ENCODE measurements at places on chromosomes 13 and 19.

DNA sequence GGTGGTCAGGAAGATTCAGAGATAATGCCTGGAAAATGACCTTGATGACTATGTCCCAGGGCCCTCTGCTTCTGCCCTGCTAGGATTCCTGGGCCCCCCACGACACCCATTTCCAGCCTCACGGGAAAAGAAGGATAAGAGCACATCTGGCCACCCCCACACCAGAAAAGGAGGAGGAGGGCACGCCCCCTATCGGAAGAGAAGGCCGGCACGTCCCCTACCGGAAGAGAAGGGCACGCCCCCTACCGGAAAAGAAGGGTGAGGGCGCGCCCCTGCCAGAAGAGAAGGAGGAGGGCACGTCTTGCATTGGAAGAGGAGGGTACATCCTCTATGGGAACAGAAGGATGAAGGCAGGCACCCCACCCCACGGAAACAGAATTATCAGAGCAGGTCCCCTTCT is 84.3 kb downstream of the IER2 start:
- DNase-seq, result peak; percentile 24

GRCh38 chr13:105541565-105541964 is 993.9 kb downstream of the EFNB2 start:
- no peak for DNase-seq

DNA sequence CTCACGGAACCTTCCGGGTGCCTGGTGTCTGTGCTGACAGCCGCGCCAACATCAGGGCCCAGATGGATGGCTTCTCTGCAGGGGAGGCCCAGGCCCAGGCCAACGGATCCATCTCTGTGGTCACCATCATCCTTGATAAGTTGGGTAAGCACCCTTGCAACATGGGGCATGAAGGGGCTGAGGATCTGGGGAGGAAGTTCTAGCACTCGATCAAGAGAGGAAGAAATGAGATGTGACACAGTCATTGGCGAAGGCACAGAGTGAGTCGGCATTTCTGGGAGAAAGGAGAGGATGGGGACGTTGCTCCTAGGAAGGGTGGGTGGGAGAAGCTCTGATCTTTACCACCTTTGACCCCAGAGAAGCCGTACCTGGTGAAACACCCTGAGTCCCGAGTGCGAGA is 4.4 kb downstream of the CILP2 start:
- no peak for DNase-seq

DNA sequence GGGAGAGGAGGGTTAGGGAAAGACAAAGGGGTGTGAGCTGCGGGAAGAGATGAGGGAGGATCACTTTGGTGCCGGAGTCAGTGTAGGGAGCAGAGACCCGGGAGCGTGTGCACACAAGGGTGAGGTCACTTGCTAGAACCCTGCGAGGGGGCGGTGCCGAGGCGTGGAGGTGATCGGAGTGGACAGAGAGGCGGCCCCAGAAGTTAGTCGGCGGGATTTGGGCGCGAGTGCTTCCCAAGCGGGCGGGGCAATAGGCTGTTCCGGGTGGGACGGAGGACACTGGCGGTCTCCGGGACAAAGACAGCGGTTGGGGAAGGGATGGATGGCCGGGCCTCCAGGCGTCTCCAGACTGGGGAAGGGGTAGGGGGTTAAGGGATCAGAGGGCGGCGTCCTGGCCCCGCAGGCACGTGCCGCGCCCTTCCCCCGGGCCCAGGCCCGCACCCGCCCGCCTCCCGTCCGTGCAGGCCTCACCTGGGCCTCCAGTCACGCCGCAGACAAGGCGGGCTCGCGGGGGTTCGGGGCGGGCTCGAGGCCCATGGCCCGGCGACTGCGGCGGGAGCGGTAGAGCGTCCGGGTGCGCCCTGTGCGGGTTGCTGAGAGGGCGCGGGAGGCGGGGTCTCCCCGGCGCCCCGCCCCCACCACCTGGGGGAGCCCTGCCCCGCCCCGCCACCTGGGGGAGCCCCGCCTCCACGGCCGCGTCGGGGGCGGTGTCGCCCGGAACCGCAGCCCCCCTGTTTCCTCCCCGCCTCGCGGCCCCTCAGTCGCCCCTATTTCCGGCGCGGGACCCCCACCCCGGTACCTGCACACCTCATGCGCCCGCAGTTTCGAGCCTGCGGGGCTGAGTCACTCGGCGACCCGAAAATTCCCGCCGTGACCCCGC is at the start of gene LPAR2:
LPAR2 (minus strand) TSS at position 600 of the 880 bp plus-strand sequence. CDS start 945 bp downstream, outside the sequence.
- no peak for DNase-seq

GRCh38 chr13:100506154-100506553 is 82.4 kb downstream of the GGACT start:
- no peak for DNase-seq

DNA sequence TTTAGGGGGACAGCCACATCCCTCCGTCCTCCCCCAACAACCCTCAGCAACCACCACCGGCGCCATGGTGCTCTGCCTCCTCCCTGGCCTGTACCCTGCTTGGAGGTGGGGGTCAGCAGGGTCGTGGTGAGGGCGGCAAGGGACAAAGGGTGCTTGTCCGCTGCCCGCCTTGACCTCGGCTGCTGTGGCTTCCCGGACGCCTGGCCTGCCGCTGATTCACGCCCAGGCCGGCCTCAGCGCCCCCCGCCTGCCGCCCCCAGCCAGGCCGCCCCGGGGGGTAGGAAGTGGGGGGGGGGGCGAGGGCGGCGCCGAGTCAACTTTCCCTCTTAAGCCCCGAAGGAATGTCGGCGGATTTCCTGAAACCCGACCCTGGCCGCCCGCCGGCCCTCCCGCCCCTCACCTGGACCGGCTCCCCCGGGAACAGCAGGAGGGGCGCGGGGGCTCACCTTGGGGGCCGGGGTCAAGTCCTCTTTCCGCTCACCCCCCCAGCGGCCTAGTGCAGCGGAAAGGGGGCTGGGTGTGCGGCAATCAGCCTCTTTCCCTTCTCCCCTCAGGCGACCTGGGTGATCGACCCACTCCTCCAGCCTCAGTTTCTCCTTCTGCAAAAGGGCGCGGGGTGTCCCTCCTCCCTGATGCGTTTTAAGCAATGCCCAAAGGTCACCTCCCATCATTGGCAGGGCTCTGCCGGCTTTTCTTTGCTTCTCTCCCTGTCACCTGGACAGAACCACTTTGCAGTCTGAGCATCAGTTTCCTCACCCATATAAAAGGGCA is 1.9 kb upstream of the TMEM59L start:
- DNase-seq, result no peak

DNA sequence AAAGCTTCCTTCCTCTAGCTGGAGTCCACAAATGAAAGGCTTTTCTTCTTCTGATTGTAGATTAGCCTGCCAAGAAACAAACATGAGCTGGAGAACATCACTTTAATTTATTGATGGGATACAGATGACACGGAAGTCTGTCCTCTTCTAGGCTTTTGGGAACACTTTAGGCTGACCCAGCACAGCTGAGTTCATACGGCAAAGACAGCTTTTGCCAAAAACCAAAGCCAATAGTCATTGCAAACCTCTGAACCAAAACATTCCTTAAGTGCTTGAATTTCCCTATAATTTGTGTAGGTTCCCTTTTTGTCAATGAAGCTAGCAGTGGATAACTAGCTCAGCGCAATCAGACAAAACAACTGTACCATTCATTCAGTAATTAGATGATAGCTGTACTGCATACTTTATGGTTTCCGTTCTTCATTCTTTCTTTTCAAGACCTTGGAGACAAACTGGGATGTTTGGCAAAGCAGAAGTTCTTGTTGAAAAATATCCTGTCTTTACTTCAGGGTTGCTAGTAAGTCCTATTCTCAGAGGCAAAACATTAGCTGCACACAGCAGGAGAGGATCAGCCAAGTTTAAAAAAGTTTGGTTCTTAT is 95.7 kb upstream of the SPRY2 start:
- no peak for DNase-seq

DNA sequence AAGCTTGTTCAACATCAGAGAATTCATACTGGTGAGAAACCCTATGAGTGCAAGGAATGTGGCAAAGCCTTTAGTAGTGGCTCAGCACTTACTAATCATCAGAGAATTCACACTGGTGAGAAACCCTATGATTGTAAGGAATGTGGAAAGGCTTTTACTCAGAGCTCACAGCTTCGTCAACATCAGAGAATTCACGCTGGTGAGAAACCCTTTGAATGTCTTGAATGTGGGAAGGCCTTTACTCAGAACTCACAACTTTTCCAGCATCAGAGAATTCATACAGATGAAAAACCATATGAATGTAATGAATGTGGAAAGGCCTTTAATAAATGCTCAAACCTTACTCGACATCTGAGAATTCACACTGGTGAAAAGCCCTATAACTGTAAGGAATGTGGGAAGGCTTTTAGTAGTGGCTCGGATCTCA is 25.2 kb downstream of the ZNF383 start:
- DNase-seq, result no peak

- no peak for DNase-seq
These were observed 14.3 kb upstream of the HSPH1 start for GRCh38 chr13:31175847-31176532.

DNA sequence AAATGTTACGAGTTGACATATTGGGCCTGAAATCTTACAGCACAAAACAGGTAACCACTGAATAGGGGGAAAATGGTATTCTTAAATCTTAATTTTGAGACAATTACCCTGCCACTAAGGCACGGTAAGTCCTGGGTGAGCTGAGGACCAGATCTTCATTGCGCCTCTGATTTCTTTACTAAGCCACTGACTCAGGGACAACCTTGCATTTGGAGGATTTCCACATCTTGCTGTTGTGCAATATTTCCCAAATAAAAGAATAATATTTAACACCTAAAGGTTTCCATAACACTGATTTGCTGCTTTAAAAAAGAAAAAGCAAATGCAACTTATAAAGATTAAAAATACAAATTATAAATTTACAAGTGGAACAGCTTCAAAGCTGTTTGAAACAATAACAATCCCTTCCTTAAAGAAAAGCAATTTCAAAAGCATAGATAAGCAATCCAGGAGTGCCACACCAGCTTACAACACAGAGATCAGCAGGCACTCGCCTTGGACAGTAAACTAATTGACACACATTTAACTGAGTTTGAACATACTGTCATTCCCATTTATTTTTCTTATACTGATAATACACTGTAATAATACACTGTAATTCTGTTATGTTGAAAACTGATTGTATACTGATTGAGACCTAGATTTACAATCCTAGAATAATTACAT is 79.6 kb upstream of the DOCK9 start:
- no peak for DNase-seq

- peak; percentile 86 for DNase-seq
These were observed 6.4 kb downstream of the KLF16 start for GRCh38 chr19:1856698-1857603.

- DNase-seq, result no peak
These were observed 7.6 kb downstream of the COL4A1 start for GRCh38 chr13:110299283-110299840.

DNA sequence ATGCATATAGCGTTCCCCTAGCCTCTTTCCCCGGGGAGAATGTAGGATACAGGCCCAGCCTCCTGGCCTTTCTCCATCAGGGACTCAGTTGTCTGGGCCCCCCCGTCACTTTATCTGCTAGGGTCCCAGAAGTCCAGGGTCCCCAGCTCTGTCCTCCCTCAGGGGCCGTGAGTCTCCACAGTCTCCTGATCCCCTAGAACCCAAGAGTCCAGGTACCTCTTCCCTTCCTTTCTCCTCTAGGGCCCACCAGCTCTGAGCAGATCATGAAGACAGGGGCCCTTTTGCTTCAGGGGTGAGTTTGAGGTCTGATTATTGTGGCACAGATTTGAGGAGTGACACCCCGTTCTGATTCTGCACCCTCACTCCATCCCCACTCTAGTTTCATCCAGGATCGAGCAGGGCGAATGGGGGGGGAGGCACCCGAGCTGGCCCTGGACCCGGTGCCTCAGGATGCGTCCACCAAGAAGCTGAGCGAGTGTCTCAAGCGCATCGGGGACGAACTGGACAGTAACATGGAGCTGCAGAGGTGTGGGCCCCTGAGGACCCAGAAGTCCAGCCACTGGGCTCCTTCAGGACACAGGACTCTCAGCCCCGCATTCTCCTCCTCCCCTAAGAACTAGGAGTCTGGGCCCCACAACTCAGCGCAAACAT is 758 bp downstream of the BAX start:
- no peak for DNase-seq

GRCh38 chr13:102198418-102199311 is 203.2 kb downstream of the FGF14 start:
- DNase-seq, result no peak

GRCh38 chr19:30263830-30264381 is 108.3 kb upstream of the ZNF536 start:
- DNase-seq, result no peak

DNA sequence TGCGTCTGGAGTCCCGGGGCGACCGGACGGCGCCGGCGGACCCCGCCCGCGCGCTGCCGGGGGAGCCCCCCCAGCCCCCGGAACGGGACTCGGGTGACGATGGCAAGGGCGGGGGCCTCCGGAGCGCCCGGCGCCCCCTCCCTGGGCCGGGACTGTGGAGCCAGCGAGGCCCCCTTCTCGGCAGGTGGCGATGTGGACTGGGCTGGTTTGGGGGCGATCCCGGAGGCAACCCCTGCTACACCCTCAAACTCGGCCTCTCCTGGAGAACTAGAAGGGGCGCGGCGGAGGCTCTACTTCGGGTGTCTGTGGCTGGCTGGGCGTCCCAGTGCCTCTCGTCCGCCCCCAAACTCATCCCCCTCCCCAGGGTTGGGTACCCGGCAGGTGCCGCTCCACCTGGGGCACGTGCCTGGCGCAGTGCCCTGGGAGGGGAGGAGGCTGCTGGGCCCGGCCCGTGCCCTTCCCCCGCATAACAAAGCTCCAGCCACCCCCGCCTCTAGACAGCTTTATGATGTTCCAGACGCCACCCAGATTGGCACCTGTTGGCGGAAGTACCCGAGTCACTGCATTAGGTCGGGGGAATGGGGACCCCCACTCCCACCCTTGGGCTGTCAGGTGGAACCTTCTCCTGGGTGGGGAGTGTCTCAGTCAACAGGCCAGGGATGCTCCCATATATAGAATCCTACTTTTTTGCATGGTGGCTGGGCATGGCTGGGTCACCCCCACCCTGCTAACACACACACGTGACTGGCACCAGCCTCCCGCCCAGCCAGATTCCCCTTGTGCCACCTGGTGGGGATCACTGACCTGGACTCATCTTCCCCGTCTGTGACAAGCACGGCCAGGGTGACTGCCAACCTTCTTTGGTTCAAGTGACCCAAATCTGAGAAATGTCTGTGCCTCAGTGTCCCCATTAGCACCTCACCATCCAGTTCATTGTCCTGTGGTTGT is 722 bp downstream of the PKN1 start:
- DNase-seq, result peak; percentile 30

- DNase-seq, result no peak
These were observed 144.1 kb downstream of the PRR20E start for GRCh38 chr13:57311009-57311586.

DNA sequence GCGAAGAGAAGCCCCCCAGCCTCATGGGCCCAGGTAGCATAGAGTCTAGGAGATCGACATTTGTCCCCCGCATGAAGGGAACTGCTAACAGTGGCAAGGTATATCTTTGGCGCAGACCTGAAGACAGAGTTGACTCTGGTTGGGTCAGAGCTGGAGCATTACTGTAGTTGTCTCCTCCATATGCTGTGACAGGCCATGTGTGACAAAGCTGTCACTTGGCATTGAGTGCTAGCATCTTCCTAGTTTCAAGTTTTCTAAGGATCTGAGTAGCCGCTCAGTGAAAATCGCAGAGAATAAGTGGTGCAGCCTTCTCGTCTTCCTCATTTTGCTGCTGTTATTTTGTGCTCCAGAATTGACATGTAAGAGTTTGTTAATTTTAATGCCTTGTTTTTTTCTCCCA is 189.4 kb upstream of the RNF113B start:
- no peak for DNase-seq

GRCh38 chr13:67231289-67232000 is 1.3 kb upstream of the PCDH9 start:
- DNase-seq, result peak; percentile 49

GRCh38 chr13:110560601-110561343 is 750 bp downstream of the RAB20 start:
- DNase-seq, result peak; percentile 23

GRCh38 chr13:30128591-30128990 is 178.8 kb downstream of the KATNAL1 start:
- DNase-seq, result no peak

GRCh38 chr13:20727856-20728255 is 24.4 kb downstream of the IL17D start:
- no peak for DNase-seq
